Suppressor macrophage (primary cell): ENCODE measurements at places on chromosomes 13 and 19.

- no peak for DNase-seq
Measured at GRCh38 chr13:77699059-77699680, 1.7 kb downstream of the SLAIN1 start.

DNA sequence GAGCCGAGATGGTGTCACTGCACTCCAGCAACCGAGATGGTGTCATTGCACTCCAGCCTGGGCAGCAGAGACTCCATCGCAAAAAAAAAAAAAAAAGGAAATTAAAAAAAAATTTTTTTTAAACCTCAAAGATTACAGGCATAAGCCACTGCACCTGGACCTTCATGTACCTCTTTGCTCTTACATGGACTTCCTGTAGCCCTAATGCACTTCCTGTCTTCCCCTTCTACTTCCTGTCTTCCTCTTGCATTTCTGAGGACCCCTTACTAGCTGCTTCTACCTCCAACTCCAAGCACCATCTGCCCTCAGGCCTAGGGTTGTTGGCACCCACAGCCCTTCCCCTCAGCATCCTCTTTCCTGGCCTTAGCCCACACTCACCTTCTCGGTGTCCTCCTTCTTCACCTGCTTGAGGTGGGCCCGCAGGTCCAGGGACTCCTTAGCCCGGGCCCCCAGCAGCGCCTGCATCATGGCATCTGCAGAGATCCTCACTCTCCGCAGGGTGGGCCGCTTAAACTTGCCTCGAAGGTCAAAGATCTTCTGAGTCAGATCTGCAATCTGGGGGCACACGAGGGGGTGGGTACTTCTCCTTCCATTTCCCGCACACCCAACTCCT is 3.8 kb downstream of the TNNI3 start:
- DNase-seq: no peak

DNA sequence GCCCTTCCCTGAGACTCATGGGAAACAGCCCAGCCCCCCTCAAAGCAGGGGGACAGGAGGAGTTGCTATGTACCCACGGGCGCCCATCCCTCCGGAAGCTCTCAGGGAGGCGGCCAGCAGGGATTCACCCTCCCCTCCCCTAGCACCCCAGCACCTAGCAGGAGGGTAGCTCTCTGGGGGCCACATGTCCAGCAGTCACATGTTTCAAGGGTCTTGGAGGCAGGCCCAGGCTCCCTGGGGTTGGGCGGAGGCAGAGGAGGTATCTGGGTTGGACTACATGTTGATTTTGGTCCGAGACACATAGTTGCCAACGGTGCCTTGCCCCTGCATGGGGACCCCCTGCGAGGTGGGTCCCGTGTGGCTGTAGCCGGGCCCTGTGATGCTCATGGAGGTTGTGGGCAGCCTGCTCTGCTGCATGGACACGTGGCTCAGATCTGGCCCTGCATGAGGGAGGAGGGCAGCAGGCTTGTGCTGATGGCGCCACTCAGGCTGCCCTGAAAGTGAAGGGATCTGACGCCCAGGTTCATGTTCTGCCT is 7.0 kb upstream of the RNF6 start:
- DNase-seq: no peak

- DNase-seq: no peak
Measured at GRCh38 chr13:47903836-47904235, 97.2 kb downstream of the SUCLA2 start.

- peak; percentile 33 for DNase-seq
Measured at GRCh38 chr13:95456815-95457214, 95.7 kb upstream of the CLDN10 start.

DNA sequence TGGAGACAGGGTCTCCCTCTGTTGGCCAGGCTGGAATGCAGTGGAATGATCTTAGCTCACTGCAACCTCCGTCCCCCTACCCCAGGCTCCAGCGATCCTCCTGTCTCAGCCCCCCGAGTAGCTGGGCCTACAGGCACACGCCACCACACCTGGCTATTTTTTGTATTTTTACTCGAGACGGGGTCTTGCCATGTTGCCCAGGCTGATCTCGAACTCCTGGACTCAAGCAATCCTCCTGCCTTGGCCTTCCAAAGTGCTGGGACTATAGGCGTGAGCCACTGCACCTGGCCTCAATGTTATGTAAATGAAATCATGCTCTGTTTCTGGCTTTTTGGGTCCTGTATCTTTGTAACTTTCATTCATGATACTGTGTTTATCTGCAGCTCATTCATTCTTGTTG is 8.1 kb upstream of the ZNF579 start:
- DNase-seq: no peak

DNA sequence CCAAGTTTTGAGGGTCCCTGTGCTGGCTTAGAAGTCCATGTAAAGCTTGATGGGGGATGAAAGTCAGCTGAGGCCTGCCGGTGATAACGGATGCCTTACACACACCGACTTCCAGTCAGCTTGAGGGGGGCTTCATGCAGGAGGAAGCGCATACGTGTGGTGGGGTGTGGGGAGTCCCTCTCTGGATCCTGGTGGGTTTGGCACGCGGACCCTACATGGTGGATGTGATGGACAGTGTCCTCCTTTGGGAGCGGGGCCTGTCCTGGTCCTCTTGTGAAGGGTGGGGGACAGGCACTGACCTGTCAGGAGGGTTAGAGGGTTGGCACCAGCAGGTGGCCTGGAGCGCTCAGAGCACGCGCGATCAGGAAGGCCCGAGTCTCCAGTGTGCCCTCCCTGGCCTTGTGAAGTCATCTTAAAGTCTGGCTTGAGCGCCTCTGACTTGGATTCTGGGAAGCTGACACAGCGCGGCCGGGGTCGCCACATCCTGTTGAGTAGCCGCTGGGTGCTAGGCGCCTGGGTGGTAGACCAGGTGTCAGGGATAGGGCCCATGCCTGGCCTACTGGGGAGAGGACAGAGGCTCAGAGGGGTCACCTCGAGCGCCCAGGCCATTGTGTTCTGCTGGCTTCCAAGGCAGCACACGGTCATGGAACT is 2.9 kb downstream of the DAZAP1 start:
- peak; percentile 19 for DNase-seq

GRCh38 chr19:15283141-15283883 is 49.0 kb downstream of the BRD4 start:
- DNase-seq: peak; percentile 60

DNA sequence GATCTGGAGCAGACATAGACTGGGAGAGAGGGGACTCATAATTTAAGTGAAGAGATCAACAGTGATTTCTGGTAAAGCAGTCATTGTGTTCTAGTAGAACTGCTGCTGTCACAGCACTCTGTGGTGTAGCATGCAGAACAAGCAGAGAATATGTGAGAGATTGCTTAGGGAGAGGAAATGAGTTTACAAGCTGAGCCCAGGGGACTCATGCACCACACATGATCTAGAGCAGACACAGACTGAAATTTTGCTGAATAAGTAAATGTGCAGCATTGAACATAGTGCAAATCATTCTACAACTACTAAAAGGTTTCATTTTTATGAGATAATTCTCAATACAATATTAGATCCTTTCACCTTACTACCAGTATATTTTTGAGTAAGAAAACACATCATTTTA is 125.7 kb downstream of the MYO16 start:
- DNase-seq: no peak

DNA sequence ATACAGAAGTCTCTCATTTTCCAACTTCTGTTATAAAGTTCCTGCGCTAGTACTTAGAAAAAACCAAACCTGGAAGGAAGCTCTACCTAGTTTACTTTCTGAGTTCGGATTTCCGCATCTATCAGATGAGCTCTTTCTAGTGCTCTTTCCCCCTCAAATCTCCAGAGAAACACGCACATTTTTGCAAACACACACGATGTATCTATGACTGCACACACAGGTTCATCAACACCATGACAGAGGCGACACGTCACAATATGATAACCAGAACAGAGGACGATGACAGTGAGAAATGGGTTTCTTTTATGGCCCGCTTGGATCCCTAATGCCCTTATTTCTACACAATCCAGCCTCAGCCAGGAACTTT is 629 bp upstream of the LRRC63 start:
- DNase-seq: peak; percentile 42

- no peak for DNase-seq
Measured at GRCh38 chr19:32630338-32630737, 44.6 kb downstream of the ANKRD27 start.

- peak; percentile 68 for DNase-seq
Measured at GRCh38 chr19:17060802-17061201, 14.4 kb downstream of the HAUS8 start.

- DNase-seq: no peak
Measured at GRCh38 chr13:78786459-78786858, 127.5 kb upstream of the OBI1 start.

GRCh38 chr19:49210901-49211451 is 53.4 kb downstream of the TRPM4 start:
- DNase-seq: no peak

- DNase-seq: no peak
Measured at GRCh38 chr19:6035026-6035425, 57.1 kb upstream of the RANBP3 start.

- DNase-seq: no peak
Measured at GRCh38 chr13:86862137-86862536, 809.0 kb upstream of the SLITRK5 start.

DNA sequence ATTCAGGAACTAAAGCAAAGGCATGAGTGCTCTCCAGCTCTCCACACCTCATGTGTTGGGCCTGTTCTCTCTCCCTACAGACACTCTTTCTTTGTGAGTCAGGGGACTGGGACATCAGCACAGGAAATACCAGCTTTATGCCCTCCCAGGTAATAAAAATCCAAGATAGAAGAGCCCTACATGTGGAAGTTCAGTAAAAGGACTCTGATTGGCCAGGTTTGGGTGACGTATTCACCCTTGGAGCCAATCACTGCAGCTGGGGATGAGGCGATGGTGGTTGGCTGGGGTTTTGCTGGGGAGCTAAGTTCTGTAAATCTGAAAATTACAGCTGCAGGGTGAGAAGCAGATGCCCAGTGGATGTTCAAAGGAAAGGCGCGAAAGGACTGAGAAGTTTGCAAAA is 32.5 kb downstream of the CCDC70 start:
- no peak for DNase-seq

DNA sequence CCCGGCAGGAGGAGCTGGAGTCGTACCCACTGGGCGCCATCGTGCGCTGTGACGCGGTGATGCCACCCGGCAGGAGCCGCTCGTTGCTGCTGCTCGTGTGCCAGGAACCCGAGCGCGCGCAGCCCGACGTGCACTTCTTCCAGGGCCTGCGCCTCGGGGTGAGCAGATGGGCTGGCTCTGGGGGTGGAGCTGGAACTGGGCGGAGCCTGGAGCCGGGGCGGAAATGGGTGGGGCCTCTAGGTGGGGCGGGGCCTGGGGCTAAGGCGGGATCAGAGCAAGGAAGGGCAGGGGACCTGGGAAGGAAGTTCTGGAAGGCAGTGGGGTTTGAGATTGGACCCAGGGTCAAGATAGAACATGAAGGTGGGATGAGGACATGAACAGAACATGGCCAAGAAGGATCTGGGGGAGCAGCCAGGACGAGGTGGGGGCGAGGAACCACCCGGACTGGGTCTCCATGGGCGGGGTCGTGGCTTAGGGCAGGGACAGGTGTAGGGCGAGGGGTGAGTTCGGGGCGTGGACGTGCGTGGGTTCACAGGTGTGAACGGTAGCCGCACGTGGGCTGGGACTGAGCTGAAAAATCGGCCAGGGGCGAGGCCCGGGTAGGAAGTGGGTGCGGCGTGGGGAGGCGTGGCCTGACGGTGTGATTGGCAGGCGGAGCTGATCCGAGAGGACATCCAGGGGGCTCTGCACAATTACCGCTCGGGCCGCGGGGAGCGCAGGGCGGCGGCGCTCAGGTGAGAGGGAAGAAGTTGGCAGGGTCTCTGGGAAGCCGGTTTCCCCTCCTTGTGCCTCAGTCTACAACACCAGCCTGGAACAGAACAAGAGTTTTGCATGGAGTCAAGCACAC is 4.7 kb downstream of the EPS8L1 start:
- peak; percentile 79 for DNase-seq

DNA sequence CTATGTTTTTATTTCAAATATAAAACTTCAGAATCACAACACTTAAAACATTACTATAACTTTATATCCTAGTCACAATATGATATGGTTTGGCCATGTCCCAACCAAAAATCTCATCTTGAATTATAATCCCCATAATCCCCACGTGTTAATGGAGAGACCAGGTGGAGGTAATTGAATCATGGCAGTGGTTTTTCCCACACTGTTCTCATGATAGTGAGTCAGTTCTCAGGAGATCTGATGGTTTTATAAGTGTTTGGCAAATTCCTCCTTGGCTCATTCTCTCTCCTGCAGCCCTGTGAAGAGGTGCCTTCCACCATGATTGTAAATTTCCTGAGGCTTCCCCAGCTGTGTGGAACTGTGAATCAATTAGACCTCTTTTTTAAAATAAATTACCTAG is 307.6 kb downstream of the SPRY2 start:
- no peak for DNase-seq

DNA sequence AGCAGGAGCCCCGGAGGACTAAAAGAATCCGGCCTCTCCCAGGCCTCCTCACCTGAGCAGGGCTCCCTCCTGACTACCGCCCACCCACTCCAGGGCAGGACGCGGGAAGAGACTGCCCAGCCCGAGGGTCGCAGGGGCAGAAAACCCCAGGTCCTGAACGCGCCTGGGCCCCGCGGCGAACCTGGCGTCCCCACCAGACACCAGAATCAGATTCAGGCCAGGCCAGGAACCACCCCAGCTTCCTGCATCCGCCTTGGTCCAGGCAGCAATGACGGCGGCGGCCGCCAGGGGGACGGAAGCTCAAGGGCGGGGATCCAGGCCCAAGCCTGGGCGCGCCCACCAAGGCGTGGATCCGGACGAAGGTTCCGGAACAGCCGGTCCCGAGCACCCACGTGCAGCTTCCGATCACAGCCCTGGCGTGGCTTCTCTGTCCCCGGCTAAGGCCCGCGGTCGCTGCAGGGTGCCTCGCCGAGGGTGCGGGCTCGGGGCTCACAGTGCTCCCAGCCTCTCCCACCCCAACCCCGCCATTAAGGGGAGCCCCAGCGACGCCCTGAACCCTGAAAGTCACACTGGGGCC is 3.6 kb downstream of the LGALS7 start:
- peak; percentile 91 for DNase-seq

GRCh38 chr13:51885651-51886050 is 23.9 kb downstream of the CCDC70 start:
- peak; percentile 35 for DNase-seq

DNA sequence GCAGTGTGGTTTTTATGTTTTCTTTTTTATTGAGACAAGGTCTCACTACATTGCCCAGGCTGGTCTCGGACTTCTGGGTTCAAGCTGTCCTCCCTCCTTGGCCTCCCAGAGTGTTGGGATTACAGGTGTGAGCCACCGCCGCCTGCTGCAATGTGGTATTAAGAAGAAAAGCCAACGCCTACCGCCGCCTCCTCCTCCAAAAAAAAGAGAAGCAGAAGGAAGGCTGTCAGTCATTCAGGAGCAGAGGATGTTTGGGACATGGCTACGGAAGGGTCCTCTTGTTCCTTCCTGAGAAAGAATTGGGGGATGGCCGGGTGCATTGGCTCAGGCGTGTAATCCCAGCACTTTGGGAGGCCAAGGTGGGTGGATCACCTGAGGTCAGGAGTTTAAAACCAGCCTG is 1.2 kb downstream of the PPP1R37 start:
- peak; percentile 24 for DNase-seq

GRCh38 chr13:68160466-68160865 is 930.3 kb upstream of the PCDH9 start:
- DNase-seq: no peak

DNA sequence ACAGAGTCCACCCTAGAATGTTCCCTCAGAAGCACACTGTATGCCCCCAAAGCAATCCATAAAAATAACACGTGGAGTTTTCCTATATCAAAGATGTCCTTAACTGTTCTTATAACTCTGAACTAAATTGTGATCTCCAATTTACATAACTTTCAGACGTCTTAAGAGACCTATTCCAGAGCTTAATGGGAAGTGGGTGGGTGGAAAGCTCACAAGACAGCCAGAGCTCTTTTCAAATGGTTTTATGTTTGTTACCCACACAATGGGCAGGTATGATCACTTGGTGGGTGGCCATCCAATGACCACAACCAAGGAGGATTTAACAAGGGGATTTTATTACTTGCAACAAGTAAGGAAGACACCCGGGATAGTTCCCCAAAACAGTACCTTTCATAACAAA is 81.7 kb downstream of the LRRC63 start:
- DNase-seq: peak; percentile 38
